CD4-positive, alpha-beta T cell treated with Interleukin-6 at 100 ng/mL for 8 hours (primary cell): ENCODE measurements at places on chromosomes 1 and 21.

DNA sequence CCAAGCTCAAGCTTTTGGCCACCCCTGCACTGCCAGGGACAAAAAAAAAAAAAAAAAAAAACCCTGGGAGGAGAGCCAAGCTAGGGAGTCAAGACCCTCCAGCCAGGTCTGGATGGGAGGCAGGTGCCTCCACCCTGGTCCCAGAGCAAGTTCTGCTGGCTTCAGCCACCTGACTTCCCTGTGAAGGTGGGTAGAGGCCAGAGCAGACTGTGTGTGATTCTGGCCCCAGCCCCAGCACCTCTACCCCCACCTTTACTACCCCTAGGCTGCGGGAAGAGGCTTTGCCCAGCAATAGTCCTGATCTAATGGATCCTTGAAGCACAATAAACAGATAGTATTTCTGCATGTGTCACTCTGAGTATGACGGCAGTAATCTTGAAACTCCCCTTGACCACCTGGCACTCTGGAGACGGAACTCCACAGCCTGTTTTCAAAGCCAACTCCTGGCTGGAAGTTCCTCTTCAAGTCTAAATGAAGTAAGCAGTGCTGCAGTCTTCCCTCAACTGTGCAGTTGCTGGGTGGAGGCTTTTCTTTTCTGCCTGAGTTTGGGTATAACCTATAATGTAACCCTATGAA, 9.8 kb downstream of the PDZK1IP1 start:
- no peak for DNase-seq

DNA sequence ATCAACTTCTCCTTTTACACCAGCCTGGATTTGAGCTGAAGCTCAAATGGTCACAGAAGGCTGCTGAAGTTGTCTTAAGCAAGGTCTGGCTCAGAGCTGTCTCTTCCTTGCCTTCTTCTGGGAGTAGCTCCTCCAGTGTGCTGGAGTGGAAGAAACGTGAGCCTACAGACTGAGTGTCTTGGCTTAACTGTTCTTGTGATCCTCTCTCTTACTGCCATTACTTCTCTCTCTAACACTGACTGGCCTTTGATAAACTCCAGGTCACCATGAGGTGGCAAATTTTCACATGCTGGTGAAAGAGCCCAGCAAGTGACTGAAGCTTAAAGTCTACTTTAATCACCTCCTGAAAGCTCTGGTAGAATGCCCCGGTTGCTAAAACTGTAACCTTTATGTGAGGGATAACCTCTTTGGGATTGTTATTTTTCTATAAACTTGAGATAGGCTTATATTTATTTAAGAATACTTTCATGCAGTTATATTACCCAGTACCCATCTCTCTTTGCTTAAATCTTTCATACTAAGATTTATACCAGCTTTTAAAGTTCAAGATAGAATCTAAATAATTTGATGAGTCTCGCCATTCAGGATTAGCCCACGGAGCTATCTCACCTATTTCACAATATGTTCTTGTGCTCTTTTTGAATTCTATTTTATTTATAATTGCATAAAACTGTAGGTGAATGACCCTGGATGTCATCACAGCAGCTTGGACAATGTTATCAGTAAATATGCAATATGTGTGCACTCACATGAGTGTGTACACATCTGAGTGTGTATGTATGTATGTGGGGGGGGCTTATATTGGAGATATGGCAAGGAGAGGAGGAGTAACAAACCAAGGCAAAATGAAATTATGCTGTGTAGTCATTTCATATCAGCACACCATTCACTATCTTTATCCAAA, 924.0 kb downstream of the LTN1 start:
- DNase-seq = no peak

- DNase-seq = no peak
Measured at GRCh38 chr1:84403347-84403746, 5.1 kb downstream of the DNASE2B start.

GRCh38 chr1:84956097-84956496, 40.8 kb downstream of the MCOLN2 start:
- DNase-seq = no peak
